Ascending aorta (tissue), 2 donors: ENCODE measurements at places on chromosomes 12 and 14.

DNA sequence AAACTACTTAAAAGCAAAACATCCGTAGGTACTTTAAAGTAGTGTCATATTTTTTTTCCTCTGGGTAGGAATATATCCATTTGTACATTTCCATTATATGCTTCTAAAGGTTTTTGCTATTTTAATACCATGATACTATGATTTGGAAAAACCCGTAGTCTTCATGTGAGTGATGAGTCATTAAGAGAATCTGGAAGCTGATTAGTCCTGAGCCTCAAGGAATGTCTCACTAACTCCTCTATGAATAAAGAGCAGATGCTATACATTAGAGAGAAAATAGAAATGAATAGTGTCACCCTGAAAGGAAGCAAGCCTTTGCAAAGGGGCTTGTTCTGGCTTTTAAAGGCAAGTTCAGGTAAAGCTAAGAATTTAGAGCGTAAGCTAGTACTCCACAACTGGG lies 432.1 kb downstream of the CCDC91 start:
- DNase-seq = no peak

- DNase-seq = no peak
Measured at GRCh38 chr14:60775296-60775695, 40.7 kb downstream of the MNAT1 start.

DNA sequence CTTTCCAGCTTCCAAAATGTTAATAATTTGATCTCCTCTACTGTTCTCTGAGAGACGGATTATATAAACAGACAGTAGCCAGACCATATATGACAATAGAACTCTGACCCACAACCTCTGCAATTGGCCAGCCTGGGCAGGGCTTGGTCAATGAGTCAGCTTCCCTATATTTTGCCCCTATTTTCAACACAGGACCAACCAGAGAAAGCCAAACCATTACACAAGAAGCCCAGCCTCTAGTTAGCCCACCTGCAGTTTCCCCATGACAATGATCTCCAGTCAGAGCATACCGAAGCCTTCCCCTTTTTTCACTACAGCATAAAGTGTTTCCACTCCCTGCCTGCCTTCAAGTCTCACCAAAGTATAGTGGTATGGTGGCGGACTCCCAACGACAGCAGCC lies 7.6 kb upstream of the EXD2 start:
- no peak for DNase-seq

DNA sequence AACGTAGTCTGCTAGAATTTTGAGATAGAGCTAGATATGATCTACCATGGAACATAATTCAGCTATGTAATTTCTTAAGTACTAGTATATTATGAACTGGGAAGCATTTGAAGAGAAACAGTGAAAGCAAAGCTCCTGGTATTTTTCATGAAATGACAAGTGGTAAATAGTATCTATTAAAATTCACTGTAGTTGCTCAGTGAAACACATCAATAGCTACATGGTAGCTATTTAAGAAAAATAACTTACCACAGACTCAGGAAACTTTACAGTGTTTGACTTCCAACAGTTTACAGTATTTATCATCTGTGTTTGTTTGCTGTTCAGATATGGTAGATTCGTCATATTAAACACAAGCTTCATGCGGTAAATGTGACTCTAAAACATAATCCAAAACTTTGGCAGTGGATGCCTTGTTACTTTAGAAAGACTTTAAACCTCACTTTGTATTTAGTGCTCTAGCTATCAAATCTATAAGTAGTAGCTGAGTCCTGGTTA lies 25.2 kb downstream of the WNK1 start:
- DNase-seq = no peak

GRCh38 chr14:67943947-67944346 lies 124.4 kb downstream of the RAD51B start:
- peak; percentile 12 for DNase-seq

DNA sequence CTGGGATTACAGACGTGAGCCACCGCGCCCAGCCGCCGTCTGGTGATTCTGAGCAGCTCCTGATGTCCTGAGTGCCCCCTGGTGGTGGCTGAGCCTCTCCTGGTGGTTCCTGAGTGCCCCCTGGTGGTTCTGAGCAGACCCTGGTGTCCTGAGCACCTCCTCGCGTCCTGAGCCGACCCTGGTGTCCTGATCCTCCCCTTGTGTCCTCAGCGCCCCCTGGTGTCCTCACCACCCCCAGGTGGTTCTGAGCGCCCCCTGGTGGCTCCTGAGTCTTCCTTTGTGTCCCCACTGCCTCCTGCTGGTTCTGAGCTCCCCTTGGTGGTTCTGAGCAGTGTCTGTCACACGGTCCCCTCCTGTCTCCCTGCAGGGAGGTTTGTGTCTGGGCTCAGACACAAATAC lies 1304.9 kb downstream of the TMEM121 start:
- DNase-seq = no peak

- DNase-seq = no peak
Measured at GRCh38 chr14:37669242-37669641, 73.8 kb downstream of the TTC6 start.

- DNase-seq = no peak
Measured at GRCh38 chr14:100558966-100559365, 28.3 kb downstream of the BEGAIN start.

DNA sequence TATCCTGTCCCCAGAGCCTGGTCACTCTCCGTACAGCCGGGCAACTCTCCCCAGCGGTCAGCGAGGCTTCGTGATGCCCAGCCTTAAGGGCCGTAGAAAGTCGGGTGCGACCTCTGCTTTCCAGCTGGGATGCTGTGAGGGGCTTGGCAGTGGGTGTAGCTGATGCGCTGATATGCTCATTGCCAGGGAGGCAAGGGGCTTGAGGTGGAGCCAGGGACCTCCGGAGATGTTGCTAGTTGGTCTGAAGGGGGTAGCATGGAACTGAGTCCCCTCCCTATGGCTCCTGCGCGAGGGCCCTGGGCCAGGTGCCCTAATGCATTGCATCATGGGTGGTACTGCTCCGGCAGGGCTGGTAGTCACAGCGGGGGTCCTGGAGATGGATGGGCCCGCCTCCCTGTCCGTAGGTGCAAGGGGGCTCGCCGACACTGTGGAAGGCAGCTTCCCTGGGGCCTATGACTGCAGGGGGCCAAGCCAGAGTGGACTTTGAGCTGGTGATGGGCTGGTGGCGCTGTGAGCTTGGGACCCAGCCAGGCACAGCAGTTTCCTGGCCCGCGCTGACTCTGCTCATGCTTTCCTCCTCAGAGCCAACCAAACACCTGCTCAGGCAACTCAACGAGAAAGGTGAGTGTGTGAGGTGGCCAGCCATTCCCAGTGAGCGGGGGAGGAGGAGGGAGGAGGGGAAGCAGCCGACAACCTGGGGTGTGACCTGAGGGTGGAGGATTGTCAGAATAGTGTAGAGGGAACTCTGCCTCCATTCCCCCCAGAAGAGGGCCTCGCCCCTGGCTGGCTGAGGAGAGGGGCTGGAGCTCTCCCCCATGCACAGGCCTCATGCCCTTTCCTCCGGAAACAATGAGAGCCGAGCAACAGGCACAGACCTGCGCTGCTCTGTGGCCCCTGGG lies 32.3 kb downstream of the PLEKHG3 start:
- DNase-seq = no peak

DNA sequence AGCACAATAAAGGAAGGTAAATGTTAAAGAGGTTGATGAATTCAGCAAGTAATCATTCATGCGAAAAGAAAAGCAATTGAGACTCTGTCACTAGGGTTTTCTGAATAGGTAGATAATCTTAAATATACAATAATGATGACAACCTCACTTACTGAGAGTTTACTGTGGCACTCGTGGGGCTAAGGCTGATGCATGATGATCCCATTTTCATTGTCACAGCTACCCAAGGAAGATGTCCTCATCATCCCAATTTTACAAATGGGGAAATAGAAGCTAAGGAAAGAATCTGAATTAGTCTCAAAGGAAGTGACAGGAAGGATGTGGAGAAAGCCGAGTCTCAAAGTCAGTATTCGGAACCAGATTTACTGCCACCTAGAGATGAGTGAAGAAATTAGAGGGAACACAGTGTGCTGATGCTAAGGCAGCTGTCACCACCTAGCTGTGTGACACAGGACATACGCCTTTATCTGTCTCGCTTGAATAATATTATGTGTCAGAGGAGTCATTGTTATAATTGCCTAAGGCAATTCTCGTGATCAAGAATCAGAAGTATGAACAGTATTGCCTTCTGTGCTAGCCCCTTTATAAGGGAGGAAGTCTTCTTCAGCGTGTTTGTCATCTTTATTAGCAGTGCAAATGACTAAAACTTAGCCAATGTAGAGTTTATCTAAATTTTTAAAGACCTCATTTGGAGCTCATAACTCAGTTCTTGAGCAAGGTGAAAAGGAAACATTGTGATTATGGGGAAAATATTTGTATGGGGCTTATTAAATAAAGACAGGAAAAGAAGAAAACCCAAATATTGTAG lies 63.2 kb downstream of the ERGIC2 start:
- DNase-seq = no peak

DNA sequence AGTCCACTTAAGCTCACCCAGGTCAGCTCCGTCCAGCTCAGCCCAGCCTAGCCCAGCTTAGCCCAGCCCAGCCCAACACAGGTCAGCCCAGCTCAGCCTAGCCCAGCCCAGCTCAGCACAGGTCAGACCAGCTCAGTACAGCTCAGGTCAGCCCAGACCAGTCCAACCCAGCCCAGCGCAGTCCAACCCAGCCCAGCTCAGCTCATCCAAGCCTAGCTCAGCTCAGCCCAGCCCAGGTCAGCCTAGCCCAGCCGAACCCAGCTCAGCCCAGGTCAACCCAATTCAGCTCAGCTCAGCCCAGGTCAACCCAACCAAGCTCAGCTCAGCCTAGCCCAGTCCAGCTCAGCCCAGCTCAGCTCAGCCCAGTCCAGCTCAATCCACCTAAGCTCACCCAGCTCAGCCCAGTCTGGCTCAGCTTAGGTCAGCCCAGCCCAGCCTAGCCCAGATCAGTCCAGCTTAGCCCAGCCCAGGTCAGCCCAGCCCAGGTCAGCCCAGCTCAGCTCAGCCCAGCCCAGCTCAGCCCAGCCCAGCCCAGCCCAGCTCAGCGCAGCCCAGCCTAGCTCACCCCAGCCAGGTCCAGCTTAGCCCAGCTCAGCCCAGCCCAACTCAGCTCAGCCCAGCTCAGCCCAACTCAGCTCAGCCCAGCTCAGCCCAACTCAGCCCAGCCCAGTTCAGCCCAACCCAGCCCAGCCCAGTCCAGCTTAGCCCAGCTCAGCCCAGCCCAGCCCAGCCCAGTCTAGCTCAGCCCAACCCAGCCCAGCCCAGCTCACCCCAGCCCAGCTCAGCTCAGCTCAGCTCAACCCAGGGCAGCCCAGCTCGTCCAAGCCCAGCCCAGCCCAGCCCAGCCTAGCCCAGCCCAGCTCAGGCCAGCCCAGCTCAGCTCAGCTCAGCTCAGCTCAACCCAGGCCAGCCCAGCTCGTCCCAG lies 184.0 kb downstream of the TMEM121 start:
- no peak for DNase-seq
